CD4-positive, alpha-beta T cell treated with Interleukin-12 subunit alpha and Interleukin-12 subunit beta, for 1 hour (primary cell): ENCODE measurements at places on chromosomes 4 and X.
A peak's percentile ranks its signal among the peaks of the same experiment; 100 is the strongest.

DNA sequence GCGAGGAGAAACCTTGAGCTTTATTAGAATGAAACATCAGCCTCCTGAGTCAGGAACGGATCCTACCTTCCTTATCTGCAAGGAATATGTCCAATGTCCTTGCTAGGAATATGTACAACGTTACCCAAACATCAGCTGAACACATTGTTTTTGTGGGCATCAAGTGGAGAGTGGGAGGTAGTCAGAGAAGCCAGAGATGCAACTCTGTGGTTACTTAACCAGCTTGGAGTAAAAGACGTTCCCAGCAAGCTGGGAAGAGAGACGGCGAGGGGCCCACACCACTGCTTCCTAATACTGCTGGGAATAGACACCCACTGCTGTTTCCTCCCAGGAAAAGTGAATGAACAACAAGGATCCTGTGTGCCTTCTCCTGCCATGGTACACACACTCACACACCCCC, 74.4 kb upstream of the PLAC1 start:
- DNase-seq = no peak

GRCh38 chr4:153733751-153734448, 25.9 kb downstream of the RNF175 start:
- no peak for DNase-seq

- DNase-seq = no peak
These were observed 99.5 kb downstream of the ZNF827 start for GRCh38 chr4:145839151-145839550.

DNA sequence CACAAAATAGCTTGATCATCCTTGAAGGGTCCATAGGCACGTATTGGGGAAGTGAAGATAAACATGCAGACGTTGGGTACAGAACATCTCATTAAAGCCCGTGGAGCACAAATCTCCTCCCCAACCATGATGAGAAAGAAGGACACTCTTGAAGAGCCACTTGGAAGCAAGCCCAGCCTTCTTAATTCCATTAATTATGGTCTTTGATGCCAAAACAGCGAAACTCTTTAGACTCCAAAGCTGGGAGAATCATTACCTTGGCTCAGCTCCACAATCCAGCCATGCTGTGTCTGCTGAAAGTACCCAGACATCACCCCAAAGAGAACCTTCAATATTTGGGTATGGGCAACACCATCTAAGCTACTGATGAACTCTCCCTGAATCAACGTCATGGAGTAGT, 169.0 kb upstream of the MBNL3 start:
- DNase-seq = no peak

DNA sequence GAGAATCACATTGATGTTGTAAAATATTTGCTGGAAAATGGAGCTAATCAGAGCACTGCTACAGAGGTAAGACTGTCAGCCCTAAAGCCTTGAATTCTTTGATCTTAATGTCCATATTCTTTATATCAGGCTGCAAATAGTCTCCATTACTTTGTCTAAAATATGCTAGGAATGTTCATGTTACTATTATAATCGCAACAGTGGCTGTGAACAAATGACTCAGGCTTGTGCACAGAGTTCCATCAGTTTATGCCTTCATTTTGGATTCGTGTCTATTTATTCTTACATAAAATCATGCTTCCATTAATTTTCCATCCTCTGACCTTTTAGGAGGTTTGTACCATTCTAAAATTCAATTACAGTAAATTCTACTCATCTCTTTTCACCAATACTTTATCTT, 182.7 kb downstream of the ANK2 start:
- no peak for DNase-seq

- DNase-seq = no peak
These were observed 139.3 kb downstream of the GASK1B start for GRCh38 chr4:158033416-158034120.

DNA sequence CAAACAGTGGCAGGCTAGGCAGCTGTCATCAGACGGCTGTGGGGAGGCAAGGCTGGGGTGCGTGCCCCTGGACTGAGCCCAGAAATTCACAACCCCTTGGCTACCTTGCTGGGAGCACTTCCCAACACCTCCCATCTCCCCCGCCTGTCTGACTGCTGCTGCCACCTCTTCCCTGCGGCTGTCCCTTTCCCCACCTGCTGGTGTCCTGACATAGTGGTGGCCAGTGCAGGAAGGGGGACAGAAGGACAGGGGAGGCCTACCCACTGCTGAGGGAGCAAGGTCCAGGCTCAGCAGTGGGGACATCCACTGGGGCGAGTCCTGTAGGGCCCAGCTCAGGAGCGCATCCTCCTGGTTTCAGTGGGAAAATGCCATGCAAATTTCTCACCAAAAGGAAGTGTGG, 3.4 kb downstream of the ABCD1 start:
- DNase-seq = no peak

GRCh38 chrX:54171527-54172250, 11.4 kb downstream of the FAM120C start:
- no peak for DNase-seq

DNA sequence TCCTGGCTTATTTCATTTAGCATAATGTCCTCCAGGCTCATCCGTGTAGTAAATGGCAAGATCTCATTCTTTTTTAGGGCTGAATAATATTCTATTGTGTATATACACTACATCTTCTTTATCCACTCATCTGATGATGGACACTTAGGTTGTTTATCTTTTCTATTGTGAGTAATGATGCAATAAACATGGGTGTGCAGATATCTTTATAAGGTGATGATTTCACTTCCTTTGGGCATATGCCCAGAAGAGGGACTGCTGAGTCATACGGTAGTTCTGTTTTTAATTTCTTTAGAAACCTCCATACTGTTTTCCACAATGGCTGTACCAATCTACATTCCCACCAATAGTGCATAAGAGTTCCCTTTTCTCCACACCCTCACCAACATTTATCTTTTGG, 317.6 kb upstream of the CNKSR2 start:
- no peak for DNase-seq

DNA sequence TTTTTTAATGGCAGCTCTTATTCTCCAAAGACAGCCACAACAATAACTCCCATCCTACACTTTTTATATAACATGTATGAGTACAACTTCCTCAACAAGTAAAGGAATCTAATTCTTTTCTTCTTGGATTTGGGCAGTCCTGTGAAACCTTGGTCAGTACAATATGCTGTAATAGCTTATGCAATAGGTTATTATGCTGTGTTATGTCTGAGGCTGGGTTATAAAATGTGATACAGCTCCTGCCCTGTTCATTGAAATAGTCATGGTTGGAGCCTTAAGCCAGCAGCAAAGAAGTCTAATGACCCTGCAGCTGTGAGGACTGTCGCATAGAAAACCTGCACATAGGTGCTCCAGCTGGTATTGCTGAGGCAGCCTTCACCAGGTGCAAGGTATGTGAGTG, 215.8 kb upstream of the RASGEF1B start:
- no peak for DNase-seq

- no peak for DNase-seq
These were observed 135.2 kb upstream of the FAM9C start for GRCh38 chrX:13179586-13179985.

DNA sequence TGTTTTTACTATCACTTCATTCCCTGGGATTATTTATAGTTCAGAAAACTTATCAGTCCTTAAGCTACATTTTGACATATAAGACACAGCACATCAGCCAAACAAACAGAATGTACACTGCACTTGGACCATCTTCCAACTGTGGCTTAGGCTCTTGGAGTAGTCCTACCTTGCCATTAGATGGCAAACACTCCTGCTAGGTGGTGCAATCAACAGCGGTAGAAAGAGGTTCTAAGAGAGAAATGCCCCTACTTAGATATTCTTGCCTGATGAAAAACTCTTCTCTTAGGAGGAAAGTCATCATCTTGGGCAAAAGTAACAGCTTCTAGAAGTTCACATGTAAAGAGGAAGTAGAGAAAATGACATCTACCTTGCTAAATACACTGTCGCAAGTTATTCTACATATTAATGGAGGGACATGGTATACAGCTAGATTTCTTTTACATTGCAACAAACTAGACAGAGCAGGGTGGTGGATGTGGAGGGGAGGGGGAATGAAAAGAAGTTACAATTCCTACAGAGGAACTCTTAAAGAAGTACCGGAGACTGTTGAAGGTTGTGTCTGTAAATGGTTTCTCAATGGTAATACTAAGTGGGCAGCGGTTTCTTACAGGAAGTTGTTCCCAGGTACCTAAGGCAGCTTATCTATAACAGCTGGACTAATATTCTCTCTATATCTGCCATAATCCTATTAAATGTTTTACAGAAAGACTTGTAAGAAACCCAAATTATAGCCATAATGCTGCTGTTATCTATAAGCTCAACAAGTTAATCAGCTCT, 8.1 kb upstream of the STPG2 start:
- DNase-seq = no peak

DNA sequence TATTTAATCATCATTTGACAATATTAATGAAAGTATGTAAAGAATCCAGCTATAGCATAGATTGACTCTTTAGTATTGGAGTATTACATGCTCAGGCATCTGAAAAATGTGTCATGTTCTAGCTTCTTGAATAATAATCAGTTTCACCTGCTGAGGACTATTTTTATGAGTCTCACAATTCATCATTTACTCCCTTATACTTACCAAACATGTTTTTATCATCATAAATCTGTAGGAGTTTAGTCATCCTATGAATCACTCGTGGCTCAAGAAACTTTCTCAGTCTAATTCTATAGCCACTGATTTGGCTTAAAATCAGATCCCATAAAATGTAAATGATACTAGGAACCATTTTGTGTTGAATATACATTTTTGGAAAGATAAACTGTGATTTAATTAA, 1616.1 kb downstream of the C4orf33 start:
- no peak for DNase-seq

GRCh38 chr4:95198961-95199360, 349.8 kb downstream of the UNC5C start:
- DNase-seq = no peak

DNA sequence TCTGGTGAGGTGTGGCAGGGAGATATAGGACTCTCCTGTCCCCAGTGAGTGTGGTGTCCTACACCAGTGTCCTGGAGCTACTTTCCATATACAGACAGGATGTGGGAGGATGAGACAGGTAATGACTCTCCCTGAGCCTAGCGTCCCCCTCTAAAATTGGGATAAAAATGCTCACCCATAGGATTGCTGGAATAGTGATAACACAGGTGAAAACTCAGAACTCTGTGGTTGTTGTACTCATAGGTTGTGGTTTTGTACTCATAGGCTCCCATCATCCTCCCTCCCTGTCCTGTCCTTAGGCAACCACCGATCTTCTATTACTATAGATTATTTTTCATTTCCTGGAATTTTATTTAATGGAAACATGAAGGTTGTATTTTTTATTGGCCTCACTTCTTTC, 60.7 kb upstream of the NXF3 start:
- DNase-seq = no peak

- no peak for DNase-seq
These were observed 304.1 kb upstream of the TECRL start for GRCh38 chr4:64713256-64713840.

GRCh38 chr4:56206258-56206657, 181.0 kb downstream of the AASDH start:
- no peak for DNase-seq

DNA sequence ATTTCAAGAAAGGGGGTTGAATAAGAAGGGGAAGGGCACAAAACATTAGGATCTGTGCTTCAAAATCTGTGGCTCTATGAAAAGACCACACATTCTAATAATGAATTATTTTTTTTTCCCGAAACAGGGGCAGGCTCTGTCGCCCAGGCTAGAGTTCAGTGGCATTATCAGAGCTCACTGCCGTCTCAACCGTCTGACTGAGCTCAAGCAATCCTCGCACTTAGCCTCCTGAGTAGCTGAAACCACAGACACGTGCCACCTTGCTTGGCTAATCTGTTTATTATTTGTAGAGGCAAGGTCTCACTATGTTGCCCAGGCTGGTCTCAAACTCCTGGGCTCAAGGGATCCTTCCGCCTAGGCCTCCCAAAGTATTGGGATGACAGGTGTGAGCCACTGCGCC, 33.4 kb downstream of the ACSL1 start:
- no peak for DNase-seq

- no peak for DNase-seq
These were observed 9.9 kb downstream of the PPAT start for GRCh38 chr4:56425518-56425917.

DNA sequence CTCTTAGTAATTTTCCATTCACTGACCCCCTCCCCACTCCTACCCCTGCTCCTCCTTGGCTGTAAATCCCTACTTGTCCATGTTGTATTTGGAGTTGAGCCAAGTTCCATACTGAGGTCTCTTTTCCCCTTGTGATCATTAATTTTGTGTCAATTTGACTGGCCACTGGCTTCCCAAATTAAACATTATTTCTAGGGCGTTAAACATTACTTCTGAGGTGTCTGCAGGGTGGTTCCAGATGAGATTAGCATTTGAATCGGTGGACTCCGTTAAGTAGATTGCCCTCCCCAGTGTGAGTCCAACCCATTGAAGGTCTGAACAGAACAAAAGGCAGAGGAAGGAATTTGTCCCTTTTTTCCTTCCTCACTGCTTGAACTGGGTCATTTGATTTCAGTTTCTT, 25.7 kb downstream of the SLC39A8 start:
- DNase-seq = no peak

DNA sequence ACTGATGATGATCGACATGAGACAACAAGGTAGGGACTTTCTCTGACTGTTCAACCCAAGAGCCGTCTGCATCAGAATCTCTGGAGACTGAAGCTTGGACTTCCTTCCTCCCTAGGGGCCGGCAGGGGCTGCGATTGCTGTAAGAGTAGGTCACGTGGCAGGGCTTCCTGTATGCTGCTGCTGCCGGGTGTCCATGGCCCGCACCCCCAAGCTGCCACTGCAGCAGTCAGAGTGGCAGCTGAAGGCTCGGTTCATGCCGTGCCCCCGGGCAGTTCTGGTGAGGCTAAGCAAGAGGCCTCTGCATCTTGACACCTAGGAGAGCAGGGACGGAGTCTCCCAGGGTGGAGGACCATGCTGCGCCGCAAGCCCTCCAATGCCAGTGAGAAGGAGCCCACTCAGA, at the start of gene SASH3:
SASH3 (plus strand) TSS at position 203 of the 400 bp plus-strand sequence; CDS start at position 352, 149 bp downstream.
- peak; percentile 77 for DNase-seq

GRCh38 chrX:147180886-147181285, 366.3 kb upstream of the CXorf51A start:
- no peak for DNase-seq

DNA sequence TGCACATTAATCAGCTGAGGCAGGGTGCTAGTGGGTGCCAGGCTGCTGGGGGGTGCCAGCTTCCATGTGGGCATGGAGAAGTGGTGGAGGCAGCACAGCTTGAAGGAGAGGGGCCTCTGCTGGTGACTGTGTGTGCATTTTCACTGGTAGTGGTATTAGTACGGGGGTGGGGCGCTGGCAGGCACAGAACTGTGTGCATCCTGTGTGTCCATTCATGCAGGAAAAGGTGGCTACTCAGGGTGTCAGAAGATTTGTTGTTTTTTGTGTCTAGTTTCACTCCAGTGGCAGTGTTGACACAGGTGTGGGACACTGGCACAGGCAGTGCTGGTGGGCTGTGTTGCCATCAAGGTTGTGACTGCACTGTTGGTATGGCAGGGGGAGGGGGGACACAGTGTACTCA, 1303.6 kb downstream of the FAM133A start:
- DNase-seq = no peak

GRCh38 chr4:141065872-141066271, 67.4 kb downstream of the RNF150 start:
- DNase-seq = no peak
